ENCODE measurements at places on chromosomes 16 and 17.
A peak's percentile ranks its signal among the peaks of the same experiment; 100 is the strongest.

GRCh38 chr16:19128454-19129200 is 14.9 kb downstream of the ITPRIPL2 start:
- no peak for DNase-seq

- no peak for DNase-seq
Observed at GRCh38 chr16:46427340-46428107, 193.7 kb downstream of the SHCBP1 start.

- no peak for DNase-seq
Observed at GRCh38 chr17:72822358-72823023, 270.0 kb downstream of the SLC39A11 start.

GRCh38 chr17:78954684-78955083 is 25.0 kb downstream of the LGALS3BP start:
- DNase-seq = no peak

- peak; percentile 52 for DNase-seq
Observed at GRCh38 chr17:15436473-15437302, 30.7 kb downstream of the CDRT4 start.

DNA sequence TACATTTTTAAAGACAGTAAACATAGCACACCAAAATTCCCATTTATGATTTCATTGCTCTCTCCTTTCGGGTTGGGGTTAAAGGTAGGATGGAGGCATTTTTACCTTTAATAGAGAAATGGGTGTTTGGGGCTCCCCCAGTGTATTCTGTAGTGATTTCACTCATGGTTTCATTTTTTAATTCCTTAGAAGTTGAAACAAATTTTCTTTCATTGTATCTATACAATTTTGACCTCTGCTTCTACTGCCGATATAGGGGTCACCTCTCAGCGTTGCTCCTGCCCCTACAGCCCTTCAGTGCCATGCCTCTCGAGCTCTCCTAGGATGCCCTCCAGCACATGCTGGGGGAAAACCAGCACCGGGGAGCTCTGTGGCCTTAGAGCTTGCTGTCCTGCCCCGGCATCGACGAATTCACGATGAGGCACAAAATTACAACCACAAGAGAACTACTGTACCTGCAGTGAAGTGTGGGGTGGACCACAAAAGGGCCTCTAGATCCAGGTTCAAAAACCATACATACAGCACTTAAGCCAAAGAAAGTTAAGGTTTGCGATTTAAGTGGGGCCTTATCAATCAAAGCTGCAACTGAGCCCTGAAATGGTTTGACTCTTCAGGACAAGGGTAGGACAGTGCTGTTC is 39.3 kb downstream of the LITAFD start:
- no peak for DNase-seq

DNA sequence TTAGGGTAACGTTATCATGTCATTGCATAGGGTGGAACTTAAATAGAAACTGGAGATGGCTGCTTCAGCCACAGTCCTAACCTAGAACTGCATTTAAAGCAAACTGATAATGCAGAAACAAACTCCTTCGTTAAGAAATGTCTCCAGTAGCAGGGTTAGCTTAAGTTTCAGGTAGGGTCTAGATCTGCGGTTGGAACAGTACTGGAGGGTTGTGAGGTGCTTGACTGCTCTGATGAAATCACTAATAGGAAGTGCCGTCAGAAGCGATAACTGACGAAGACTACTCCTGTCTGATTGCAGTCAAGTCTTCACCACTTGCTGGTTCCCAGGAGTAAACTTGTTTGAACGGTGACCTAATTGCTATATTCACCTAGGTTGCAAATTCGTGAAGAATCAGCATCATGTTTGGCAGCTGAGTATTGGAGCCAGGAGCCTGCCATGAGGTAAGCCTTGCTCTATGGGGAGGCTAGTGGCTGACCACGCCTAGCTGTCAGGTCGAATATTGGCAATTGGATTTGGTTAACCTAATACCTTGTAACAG is 24.5 kb downstream of the TRPV2 start:
- peak; percentile 41 for DNase-seq

DNA sequence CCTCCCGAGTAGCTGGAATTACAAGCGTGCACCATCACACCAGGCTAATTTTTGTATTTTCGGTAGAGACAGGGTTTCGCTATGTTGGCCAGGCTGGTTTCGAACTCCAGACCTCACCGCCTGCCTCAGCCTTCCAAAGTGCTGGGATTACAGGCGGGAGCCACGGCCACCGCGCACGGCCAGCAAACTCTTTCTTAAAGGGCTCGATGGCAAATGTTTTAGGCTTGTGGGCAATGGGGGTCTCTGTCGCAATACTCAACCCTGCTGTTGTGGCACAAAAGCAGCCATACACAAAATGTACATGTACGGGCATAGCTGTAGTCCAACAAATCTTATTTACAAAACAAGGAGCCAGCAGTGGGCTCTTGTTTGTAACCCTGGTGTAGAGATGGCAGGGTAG is 18.4 kb downstream of the PARN start:
- no peak for DNase-seq

- no peak for DNase-seq
Observed at GRCh38 chr16:67284699-67285646, 5.6 kb downstream of the PLEKHG4 start.

GRCh38 chr16:70390774-70391173 is 44.1 kb downstream of the DDX19A start:
- no peak for DNase-seq

- no peak for DNase-seq
Observed at GRCh38 chr17:16352303-16352666, 984 bp downstream of the CENPV start.

DNA sequence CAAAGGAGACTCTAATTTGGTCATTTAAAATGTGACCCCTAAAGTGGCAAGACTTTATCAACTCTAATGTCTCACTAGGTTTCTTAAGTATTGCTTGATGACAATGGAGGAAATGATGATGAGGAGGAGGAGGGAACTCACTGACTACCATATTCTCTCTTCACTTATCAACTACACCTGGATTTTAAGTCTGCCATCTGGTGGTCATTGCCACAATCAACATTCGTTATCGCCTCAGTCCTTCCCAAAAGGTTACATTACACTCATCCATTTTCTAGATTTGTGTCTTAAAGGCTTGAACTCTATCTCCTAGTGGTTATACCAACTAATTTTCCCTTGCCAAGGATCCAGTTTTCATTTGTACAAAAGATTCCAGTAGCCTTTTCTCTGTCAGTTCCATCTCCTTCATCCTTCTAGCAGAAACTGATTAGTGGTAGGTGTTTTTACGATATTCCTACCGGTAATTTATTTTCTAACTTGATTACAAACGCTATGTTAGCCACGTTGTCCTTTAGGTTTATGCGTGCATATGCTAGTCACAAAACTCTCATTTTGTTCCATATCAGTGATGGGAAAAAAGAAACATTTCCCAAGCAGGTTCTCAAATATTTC is 114.6 kb upstream of the NOG start:
- peak; percentile 45 for DNase-seq

DNA sequence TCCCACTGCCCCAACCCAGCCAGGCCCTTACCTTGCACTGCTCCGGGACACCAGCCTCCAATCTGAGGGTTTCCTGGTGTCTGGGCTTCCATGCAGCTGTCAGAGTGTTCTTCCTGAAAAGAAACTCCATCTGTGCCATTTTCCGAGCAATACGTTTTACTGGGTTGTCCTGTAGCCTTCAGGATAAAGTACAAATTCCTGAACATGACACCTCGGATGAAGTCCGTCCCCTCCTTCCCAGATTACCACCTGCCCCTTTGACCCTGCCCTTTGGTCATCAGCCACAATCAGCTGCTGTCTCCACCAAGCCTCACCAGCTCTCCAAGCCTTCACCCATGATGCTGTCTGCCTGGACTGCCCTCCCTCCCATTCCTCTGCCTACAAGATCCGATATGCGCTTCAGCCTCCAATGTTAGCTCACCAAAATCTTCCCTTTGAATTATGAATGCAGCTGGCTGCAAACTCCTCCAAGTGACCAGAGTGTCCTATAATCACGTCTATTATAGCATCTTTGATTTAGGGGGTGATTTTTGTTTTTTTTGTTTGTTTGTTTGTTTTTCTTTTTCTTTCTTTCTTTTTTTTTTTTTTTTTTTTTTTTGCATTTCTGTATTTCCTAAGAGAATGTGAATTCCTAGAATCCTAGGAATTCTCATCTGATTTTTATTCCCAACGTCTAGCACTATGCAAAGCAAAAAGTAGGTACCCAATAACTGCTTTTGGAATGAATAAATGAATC is 60.6 kb upstream of the KIFC3 start:
- no peak for DNase-seq

GRCh38 chr17:63707151-63707550 is 7.2 kb upstream of the LIMD2 start:
- DNase-seq = no peak

- no peak for DNase-seq
Observed at GRCh38 chr16:50451951-50452508, 83.2 kb upstream of the BRD7 start.

GRCh38 chr16:49972280-49972679 is 52.7 kb upstream of the CNEP1R1 start:
- DNase-seq = no peak

- no peak for DNase-seq
Observed at GRCh38 chr17:37043201-37043600, 94.4 kb downstream of the AATF start.

- peak; percentile 82 for DNase-seq
Observed at GRCh38 chr17:19904924-19905323, 37.2 kb upstream of the ULK2 start.

- no peak for DNase-seq
Observed at GRCh38 chr17:49148171-49148570, 15.6 kb downstream of the B4GALNT2 start.

GRCh38 chr17:21295036-21295952 is 10.8 kb downstream of the MAP2K3 start:
- DNase-seq = no peak

DNA sequence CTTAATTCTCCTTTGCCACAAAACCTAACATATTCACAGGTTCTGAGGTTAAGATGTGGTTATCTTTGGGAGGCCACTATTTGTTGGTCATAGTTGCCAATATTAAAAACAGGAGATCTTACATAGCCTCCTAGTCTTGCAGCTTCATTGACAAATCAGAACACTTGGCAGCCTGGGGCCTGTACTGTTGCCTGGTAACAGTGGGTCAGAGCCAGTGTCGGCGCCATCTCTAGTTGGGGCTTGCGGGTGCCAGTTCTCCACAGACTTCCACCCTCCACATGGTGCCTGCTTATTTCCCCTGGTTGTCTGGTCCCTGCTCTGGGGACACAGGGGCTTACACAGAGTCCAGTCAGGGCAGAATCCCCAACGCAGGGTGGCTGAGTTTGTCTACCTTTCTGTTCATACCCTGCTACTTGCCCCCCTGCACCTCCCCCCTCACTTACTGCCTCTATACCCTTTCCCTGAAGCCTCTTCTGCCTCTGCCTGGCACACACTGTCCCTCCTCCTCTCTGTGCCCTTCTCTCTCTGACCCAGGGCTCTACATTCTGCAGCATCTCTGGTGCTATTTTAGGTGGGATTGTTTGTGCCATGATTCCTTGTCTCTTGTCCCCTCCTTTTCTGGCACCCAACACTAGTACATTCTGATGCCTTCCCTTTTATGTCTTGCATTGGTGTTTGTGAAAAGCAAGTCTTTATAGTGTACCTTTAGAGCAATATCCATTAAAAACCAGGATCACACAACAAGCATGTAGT is 13.4 kb downstream of the EPN2 start:
- DNase-seq = no peak

DNA sequence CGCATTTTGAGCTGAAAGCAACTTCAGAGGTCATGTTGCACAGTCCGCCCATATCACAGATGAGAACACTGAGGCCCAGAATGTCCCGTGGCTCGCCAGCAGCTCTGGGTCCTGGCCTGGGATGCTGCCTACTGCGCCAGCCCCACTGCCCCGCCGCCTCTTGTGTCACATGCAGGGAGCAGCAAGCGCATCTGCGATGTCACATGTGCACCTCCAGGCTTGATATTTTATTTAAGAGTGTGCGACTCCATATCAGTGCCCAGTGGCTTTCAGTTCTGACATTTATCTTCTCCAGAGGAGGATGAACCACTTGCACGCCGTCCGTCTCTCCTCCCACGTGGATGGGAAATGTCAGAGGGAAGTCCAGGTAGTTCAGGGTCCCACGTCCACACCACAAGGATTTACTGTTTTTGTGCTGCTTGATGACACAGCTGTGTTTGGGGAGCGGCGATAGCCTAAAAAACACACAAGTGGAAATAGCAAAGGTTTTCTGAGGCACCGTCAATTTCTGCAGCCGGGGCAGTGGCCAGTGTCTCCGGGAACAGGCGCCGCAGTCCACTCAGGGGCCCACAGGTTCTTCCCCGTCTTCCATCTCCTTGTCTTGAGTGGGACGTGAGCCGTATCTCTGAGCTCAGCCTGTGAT is 7.0 kb upstream of the RBFOX3 start:
- no peak for DNase-seq

DNA sequence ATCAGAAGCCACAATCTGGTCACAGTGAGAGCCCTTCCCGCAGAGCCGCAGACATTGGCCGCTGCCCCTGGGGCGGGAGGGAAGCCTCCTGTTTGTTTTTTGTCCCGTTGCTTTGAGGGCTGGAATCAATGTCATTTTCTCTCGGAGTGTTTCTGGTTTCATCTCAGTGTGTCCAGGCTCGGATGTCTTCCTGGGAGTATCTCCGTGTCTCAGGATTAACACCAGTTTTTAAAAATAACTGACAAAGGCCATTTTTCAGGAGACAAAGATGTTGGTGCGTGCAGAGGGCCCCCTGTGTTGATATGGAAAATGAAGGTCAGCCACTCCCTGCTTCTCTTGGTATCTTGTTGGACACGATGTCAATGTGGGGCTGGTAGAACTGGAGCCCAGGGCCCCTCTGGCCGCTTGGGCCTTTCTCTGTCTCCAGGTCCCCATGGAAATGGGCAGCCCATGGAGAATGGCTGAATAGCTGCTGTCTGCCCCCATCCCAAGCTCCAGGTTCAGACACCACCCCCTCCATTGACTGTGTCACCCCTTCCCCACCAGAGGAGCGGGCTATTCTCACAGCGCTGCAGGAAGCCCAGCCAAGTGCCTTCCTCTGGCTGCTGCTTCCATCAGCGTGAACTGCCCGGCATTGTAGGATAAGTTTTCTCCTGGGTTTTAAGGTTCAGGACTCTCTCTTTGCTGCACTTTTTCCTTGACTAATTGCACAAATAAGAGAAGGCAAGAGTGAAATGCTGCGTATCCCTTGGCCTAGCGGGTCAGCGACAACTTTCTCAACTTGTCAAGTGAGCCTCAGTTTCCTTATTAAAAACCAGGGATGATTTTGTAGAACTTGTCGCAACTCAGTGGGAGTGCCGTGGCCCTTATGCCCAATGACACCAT is 72.2 kb upstream of the METTL9 start:
- no peak for DNase-seq

GRCh38 chr17:80978499-80979497 is 12.8 kb upstream of the CHMP6 start:
- no peak for DNase-seq

GRCh38 chr16:23615805-23616204 is 19.7 kb upstream of the NDUFAB1 start:
- DNase-seq = no peak

DNA sequence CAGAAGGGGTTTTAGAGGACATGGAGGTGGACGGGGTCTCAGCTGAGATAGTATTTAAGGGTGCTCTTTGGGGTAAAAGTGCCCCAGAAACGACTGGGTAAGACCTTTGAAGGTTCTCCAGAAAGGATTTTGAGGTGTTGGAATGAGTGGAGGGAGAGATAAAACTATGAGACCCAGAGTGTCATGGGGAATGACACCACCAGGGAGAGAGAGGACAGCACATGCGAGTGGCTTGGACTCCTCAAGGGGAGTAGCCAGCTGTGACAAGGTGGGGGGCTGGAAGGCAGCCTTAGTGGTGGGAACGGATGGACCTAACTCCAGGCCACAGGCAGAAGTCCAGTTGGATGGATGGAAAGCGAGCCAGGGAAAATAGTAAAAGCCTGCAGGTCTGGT is 19.2 kb upstream of the PITPNM3 start:
- DNase-seq = no peak

- DNase-seq = no peak
Observed at GRCh38 chr17:82245134-82246039, 16.5 kb downstream of the SLC16A3 start.

GRCh38 chr17:74520016-74520434 is 11.2 kb downstream of the CD300LB start:
- DNase-seq = peak; percentile 65
